ENCODE measurements at places on chromosomes 5 and 9.

DNA sequence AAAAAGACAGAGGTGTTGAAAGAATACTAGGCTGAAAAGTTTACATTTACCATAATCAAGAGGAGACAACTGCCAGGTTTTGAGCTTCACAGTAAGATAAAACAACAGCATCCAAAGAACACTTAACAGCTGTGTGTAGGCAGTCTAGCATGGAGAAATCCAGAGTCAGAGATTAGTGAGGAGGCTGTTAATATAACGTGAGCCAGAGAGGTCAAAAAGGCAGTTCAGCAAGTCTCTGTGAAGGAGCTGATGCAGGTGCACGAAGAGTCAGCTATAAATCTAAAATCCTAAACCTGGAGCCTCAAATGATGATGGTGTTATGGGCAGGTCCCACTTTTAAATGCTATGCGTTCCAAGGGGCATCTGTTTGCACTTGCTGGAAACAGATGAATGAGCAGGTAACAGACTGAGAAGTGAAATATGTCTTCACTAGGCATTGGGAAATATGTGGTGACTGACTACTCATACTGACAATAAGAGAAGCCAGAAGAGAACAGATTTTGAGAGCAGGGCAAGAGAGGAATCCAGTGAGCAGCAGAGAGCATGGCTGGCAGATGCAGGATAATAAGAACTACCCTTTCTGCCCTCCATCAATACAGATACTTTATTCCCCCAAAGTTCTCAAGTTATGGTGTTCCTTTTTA, 8.7 kb downstream of the APTX start:
- no peak for ATAC-seq

DNA sequence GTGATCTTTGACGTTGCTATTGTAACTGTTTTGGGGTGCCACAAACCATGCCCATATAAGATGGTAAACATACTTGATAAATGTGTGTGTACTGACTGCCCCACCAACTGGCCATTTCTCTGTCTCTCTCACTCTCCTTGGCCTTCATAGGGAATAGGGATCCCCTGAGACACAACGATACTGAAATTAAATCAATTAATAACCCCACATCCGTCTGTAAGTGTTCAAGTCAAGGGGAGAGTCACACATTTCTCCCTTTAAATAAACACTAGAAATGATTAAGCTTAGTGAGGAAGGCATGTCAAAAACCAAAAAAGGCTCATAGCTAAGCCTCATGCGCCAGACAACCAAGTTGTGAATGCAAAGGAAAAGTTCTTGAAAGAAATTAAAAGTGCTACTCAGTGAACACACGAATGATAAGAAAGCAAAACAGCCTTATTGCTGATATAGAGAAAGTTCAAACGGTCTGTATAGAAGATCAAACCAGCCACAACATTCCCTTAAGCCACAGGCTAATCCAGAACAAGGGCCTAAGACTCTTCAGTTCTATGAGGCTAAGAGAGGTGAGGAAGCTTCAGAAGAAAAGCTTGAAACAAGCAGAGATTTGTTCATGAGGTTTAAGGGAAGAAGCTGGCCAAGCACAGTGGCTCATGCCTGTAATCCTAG, 111.1 kb downstream of the UGCG start:
- no peak for ATAC-seq

DNA sequence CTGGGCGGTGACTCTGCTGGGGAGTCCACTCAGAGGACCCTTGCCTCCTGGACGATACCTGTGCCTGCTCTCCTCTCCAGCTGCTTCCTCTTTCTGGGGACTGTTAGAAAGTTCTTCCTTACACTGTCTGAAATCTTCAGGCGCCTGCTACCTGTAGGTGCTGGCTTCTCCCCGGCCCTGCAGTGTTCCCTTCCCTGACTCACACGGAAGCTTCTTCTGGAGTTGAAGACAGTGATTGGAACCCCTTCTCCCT, 562 bp downstream of the GSN start:
- ATAC-seq: peak; percentile 35

- ATAC-seq: peak; percentile 25
Observed at GRCh38 chr9:103242025-103242424, 246.9 kb downstream of the CYLC2 start.
